ENCODE measurements at places on chromosomes 5 and 9.

GRCh38 chr5:6773342-6774035 is 60.3 kb downstream of the TENT4A start:
- DNase-seq, result no peak

DNA sequence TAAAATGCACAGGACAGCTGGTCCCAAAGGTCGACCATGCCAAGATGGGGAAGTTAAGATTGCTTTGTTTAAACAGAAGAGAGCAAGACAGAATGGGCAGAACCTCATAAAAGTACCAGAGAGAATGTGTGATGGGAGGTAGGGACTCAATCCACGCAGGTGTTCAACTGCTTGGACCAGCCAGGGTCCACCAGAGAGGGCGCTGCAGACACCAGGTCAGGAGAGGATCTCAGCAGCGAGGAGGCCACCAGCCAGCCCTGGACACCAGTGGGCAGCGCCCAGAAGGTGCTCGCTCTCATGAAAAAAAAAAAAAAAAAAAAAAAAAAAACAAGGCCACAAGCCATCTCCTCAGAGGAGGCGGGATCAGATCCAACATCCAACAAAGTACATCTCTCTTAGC is 81.8 kb downstream of the SHC3 start:
- no peak for DNase-seq

DNA sequence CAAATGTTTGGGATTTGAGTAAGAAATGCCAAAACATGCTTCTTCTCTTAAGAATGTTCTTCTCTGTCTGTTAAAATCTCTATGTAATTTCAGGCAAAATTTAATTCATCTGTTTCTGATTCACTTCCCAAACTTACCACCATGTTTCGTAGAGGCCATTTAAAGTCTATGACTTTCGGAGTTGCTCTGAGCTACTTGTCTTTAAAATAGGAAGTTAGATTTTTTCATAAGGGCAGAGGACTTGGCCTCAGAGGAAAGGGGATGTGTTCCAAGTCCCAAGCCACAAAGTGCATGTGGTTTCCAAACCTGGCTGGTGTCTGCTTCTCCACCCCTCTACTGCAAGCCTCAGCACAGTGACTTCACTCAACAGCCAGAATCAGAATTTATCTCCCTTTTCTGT is 111.3 kb upstream of the ADRA1B start:
- DNase-seq, result peak; percentile 56

DNA sequence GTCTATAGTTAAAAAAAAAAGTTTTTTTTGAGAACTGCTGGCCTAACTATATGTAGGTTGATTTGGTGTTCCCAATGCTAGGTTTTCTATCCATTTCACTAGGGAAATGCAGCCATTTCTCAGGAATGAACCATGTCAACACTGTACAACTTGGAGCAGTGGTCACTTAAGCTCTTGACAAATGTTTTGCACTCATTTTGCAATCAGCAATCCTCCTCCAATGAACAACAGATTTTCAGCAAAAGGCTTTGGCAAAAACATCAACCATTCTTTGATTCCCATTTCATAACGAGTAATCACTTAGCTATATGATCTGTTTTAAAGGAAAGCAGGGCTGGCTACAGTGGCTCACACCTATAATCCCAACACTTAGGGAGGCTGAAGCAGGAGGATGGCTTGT is 17.9 kb downstream of the STRBP start:
- no peak for DNase-seq

DNA sequence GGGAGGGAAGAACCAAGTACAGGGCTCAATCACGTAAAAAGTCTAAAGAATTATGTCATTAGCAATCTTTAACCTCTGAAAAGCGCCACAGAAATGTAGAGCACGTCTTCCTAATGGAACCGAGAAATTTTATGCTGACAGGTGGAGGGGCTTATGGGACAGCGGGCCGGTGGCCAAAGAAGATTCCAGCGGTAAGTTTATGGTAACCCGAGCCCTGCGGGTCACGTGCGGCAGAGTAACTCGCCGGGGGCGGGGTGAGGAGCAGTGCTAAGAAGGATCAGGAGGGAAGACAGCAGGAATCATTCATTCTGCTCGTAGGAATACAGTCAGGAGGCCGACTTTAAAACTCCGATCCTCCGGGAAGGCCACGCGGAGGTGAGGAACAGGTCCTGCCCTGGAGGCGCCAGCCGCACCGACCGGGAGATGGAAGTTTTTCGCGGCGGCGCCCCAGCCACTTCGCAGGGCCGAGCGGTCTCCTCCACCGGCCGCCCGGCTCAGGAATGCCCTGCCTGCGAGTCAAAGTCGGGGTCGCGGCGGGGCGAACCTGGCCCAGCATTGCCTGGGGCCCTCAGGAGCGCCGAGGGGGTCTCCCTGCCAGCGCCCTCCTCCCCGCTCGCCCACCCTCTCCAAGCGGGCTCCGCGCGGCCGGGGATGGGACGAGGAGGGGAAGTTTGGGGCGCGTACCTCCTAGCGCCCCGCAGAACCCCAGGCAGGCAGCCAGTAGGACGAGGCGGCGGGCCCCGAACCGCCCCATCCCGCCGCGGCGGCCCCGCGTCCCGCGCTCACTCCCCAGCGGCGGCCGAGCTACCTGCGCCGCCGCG is 101.8 kb downstream of the ESM1 start:
- no peak for DNase-seq

DNA sequence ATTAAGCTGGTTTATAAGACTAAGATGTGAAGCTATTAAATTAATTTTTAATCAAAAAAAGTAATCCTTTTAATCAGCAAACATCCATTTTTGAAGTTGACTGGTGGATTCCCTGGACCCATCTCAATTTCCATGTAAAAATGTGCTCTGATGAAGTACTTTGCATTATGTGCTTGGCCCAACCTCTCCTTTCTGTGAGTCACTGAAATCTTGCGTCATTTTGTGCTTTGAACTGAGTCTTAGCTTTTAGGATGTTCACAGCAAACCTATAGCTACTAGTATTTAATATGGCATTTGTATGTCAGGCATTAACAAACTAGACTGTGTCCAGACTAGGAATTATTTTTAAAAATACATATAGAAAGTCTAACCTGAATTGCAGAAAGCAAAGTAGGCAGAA is 55.0 kb upstream of the CDH12 start:
- no peak for DNase-seq

Data from GF-D8 (cell line).